ENCODE measurements at places on chromosomes 11 and 22.

DNA sequence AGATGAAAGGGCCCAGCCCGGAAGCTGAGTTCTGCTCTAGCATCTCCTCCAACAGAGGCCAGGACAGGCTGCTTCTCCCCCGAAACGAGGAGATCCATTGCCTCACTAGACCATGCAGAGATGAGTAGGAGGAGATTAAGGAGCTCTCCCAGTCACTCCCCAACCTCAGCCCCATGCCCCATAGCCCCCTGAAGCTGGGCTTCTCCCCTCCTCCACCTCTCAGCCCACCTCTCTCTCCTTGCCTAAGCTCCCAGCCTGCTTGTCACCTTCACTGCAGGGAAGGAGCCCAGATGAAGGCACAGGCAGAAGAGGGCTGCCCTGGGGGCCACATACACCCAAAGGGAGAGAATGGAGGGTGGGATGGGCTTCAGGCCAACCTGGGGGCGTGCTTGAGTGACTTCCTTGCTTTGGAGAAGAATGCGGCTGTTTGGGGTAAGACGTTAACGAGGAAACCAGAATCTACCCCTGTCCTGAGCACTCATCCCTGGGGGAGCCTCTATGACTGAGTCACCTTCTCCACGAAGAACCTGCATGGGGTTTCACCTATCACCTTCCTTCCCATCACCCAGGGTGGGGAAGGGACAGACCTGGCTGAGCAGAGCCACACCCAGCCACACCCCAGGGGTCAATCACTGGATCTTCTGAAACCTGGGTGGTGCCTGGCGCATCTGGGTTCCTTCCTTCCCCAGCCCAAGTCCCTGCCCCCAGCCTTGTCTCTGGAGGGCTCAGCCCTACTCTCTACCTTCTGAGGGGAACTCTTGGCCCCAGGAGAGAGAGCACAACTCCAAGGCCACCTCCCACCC is 11.6 kb upstream of the GNAZ start:
- DNase-seq: no peak

DNA sequence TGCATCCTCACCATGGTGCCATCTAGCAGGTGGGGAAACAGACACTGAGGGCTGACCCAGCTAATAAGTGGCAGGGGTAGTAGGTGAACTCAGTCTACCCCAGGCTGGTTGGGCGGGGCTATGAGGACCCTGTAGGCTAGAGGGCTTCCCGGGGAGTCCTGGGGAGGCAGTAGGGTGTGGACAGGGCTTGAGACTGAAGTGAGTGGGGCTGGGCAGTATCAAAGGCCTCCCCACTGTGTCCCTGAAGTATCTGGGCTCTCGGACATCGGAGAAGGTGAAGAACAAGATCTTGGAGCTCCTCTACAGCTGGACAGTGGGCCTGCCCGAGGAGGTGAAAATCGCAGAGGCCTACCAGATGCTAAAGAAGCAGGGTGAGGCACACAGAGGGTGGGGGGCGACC is 11.4 kb downstream of the GGA1 start:
- DNase-seq: no peak

- DNase-seq: no peak
Measured at GRCh38 chr11:75450826-75451821, 18.1 kb upstream of the KLHL35 start.

GRCh38 chr22:44759001-44759400 is 6.6 kb downstream of the ARHGAP8 start:
- DNase-seq: no peak

DNA sequence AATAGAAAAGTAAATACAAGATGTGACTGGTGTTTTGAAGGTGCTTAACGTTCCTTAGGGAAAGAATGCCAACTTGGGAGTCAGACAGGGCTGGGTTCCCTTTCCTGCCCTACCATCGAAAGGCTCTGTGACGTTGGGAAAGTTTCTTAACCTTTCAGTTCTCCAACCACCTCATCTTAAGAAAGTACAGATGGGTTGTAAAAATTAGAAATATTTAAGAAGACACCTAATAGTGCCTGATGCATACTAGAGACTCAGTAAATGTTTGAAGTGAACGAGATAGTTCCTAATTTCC is 1.1 kb downstream of the GTPBP1 start:
- DNase-seq: no peak

GRCh38 chr11:133948711-133949110 is 8.1 kb downstream of the IGSF9B start:
- no peak for DNase-seq

DNA sequence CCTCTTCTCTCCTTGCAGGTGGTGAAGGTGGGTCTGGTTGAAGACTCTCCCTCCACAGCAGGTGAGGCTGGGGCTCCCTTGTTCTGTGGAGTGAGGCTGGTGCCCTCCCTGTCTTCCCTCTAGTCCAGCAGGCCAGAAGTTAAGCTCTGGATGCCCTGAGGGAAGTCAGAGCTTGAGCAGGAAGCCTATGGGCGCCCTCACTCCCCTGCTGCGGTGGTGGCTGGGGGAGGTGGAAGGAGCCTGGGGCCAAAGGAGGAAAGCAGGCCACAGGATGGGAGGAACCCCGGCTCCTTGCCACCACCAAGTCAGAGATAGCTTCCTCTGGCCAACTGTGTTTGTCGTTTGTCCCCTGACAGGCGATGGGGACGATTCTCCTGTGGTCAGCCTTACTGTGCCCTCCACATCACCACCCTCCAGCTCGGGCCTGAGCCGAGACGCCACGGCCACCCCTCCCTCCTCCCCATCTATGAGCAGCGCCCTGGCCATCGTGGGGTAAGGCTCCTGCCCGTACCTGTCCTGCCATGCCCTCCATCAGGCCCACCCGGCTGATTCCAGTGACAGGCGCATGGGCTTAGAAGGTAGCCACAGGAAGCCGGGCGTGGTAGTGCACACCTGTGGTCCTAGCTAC is 29.5 kb upstream of the RAB1B start:
- DNase-seq: no peak

GRCh38 chr11:38687008-38687407 is 2089.0 kb upstream of the RAG2 start:
- no peak for DNase-seq

- no peak for DNase-seq
Measured at GRCh38 chr11:125084057-125084416, 20.9 kb downstream of the SLC37A2 start.

- no peak for DNase-seq
Measured at GRCh38 chr22:49255154-49255553, 572.5 kb downstream of the BRD1 start.
